ENCODE measurements at places on chromosomes 3 and 15.

GRCh38 chr3:146546366-146546965 lies 2.1 kb upstream of the PLSCR1 start:
- no peak for DNase-seq

- DNase-seq, result no peak
These were observed 137.4 kb downstream of the MBNL1 start for GRCh38 chr3:152405915-152406802.

- DNase-seq, result no peak
These were observed 581 bp downstream of the IP6K1 start for GRCh38 chr3:49785565-49786356.

DNA sequence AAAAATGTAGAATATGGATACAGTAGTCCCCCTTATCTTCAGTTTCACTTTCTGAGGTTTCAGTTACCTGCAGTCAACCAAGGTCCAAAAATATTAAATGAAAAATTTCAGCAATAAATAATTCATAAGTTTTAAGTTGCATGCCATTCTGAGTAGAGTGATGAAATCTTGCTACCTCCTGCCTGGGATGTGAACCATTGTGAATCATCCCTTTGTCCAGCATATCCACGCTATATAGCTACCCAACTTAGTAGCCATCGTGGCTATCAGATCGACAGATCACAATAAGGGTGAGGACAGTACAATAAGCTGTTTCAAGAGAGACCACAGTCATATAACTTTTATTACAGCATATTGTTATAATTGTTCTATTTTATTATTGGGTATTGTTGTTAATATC lies 1.2 kb upstream of the LARS2 start:
- DNase-seq, result no peak

GRCh38 chr15:99303907-99304306 lies 52.6 kb downstream of the LRRC28 start:
- no peak for DNase-seq

DNA sequence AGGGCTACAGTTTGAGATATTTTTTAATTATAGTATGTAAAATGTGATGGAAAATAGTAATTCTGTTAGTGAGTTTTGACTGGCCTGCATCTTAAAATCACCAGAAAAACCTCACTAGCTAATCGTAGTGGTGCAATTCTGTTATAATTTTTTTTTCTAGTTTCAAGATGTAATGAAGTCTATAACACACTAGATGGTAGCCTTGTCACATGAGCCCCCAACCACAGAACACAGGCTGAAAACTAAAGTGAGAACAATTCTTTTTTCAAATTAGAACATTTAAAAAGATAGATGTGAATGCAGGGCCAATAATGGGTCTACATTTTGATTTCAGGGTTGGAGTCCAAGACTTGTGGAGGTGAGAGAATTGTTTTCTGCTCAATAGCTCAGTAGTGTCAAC lies 83.3 kb upstream of the KCNH8 start:
- DNase-seq, result no peak

GRCh38 chr3:149339931-149340309 lies 6.5 kb upstream of the TM4SF18 start:
- DNase-seq, result no peak

GRCh38 chr3:158725348-158726011 lies 6.8 kb downstream of the RARRES1 start:
- no peak for DNase-seq

DNA sequence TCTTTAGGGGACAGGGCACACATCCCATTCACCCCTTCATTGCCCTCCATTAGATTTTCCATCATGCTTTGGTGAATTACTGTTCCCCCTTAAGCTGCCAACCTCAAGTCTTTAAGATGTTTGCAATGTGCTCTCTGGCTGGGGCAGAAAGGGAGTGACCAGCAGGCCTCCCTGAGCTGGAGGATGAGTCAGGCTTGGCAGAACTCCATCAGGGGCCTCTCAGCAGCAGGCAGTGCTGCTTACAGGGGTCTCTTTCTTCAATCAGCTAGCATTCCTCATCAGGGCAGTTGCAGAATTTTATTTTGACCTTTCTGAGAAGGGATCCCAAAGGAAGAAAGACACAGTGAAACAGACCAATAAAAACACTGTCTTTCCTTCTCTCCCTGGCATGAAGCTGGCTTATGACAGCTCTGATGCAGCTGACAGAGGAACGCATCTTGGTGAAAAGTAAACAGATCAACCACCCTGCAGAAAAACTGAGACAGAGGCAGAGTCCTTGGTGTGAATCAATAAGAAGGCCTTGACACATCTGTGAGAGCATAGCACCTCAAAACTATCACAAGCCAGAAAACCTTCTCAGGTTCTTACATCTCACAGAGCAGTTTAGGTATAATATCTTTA lies 88.7 kb upstream of the MRPL3 start:
- DNase-seq, result no peak

- DNase-seq, result no peak
These were observed 32.4 kb downstream of the EDC3 start for GRCh38 chr15:74663303-74664027.

DNA sequence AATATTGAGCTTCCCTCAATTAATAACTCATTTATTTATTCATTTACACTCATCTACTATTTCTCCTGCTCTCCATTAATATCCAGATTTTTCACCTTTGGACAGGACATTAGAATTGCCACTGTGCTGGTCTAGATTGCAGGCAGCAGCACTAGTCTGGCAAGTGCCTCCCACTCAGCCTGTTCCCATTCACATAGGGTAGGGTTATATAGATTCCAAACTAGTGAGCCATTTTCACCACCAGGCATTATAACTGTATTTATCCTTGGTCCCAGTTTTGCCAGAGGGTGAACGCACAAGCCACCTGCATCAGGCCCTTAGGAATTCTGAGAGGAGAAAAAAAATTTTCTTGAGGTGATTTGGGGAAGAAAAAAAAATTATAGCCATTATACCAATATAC lies 44.5 kb downstream of the ANAPC13 start:
- no peak for DNase-seq

- DNase-seq, result no peak
These were observed 54.7 kb upstream of the TRAK1 start for GRCh38 chr3:42036483-42036823.

DNA sequence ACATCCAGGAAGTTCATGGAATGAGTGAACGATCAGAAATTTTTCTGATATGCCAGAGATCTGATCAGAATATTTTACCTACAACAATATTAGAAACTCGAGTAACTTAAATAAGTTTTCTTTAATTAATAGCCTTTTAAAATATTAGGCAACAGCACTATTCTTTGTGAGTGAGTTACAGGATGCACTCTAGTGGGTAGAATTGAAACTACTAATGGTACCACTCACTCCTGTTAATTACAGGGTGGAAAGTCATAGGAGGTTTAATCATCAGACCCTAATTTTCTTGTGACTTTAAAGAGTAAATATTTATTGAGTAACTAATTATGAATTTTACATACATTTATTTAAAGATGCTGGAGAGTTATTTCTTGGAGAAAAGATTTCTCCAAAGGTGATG lies 217.3 kb downstream of the CACNA2D3 start:
- no peak for DNase-seq

- no peak for DNase-seq
These were observed 55.5 kb downstream of the BSN start for GRCh38 chr3:49609815-49610214.

GRCh38 chr15:72180761-72181324 lies 16.7 kb downstream of the GRAMD2A start:
- no peak for DNase-seq

DNA sequence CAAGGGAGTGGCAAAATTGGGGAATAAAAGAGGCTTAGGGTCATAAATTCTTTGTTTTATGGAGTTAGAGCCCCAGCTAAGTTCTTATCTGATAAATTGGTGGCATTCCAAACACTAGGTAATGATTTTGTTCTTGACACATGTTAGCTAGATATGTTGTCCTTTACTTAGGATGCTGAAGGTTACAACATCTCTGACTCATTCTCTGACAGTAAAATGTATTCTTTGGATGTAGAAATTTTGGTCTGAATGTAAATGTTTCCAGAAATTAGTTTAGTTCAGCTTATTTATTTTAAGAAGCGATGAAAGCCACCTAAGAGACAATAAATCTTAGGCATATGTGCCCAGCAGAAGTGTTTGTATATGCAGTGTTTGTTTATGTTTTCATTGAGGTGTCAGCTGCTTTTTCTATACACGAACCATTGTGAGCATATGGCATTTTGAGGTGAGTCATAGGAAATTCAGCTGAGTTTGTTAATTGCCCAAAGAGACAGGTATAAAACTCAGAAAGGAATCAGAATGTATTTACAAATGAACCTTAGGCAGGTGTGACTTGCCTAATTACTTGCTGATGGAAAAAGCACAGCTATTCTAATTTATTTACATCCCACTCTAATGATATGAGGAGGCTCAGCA lies 247.7 kb downstream of the AGBL1 start:
- no peak for DNase-seq

DNA sequence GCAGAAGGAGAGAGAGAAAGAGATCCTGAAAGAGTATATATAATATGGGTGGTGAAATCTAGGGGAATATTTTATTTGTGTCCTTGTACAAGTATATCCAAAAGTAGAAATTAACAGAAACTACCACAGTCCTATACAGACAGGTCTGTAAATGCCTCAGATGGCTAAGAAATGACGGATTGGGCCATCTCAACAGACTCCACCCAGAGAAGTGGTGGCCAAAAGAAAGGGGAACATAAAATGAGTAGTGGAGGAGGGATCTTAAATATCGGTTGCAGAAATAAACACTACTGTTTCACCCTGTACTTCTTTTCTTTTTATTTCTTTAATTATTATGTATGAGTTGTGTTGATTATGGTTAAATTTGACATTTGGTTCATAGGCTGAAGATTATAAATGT lies 47.7 kb downstream of the CCR3 start:
- no peak for DNase-seq

DNA sequence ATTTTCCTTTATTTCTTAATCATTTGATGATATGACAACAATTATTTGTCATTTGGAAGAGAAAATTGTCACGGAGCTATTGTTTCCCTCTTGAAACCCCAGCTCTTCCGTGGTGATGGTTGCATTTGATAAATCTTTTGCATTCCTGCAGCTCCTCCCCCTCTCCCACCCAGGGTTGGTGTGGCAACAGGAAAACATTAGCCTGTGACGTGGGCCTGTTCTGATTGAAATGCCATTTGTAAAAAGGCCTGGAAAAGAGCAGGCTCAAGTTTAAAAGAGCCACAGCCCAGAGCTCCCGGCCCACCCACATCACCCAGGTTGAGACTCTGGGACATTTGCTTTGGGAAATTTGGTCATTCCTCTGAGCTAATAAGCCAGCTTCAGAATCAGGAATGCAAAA lies 282.5 kb downstream of the RPLP1 start:
- DNase-seq, result no peak

- DNase-seq, result no peak
These were observed 118.6 kb upstream of the NR2E3 start for GRCh38 chr15:71691458-71692417.

DNA sequence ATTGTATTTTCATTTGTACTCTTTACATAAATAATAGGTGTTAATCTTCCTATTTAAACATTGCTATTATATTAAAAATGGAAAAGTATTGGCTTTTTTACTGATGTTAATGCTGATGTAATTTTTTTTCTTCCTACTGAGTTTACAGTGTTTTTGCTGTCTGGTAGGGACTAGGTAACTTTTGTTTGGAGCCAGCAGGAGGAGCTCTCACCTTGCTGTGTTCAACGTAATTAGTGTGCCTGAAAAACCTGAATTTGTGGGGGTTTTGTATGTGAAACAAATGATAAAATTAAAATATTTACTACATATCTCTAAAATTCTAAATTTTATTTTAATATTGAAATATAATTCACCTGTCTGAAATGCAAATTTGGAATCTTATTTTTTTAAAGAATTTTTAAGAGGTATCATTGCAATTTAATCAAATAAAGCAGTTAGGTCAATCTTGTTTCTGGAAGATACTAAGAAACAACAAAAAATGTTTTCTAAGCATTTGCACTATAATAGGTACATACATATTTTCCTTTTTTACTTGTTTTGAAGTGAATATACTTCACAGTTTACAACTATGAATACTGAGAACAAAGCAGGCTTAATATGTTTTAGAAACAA lies 48.8 kb downstream of the EPHA6 start:
- no peak for DNase-seq

DNA sequence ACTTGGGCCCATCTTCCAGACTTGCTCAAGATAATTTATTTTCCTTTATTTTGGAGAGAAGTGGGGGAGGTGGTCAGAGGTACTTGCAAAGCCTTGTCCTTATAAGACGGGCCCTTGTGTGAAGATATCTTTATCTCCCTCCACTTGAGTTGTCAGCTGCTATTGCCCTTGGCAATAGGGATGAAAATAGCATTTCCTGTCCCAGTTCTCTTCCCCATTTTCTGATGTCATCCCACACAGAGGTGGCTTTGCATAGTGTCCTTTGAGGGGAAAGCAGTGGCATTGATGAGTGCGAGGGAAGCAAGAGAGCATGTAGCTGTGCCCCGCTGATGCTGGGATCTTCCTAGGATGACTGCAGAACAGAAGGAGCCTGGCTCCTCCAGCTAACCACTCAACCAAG lies 41.9 kb upstream of the TUBGCP5 start:
- no peak for DNase-seq

DNA sequence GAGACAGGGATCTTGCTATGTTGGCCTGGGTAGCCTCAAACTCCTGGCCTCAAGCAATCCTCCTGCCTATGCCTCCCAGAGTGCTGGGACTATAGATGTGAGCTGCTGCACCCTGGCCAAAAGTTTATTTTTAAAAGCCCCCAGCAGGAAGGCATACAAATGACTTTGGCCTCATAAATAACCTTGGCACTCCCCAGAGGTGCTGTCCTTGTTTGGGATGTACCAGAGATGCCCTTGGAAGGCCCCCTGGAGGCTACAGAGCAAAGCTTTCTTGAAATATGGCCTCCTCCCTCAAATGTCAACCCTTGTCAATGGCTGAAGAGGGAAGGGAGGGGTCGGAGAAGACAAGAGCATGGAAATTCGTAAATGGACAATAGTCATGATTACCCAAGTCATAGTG lies 14.0 kb upstream of the RTP3 start:
- no peak for DNase-seq

GRCh38 chr3:105527949-105528348 lies 161.2 kb downstream of the ALCAM start:
- no peak for DNase-seq

GRCh38 chr3:41462103-41462691 lies 262.9 kb downstream of the CTNNB1 start:
- DNase-seq, result no peak

- no peak for DNase-seq
These were observed 275.8 kb downstream of the SATB1 start for GRCh38 chr3:18149386-18149785.

DNA sequence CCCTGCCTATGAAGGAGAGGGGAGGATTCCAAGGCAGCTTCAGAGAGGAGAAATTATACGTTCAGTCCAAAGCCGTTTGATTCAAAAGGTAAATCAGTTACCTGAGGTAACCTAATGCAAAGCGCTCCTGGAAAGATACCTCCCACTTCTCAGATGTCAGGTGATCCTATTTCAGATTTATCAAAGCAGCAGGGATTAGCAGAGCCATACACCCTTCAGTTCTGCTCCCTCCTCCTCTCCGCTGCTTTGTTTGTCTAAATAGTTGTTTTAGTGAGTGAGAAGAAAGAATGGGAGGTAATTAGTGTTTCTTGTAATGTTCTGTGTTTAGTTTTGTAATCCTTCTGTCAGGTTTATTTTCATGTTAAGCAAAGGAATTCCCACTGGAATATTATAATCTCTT lies 81.1 kb downstream of the SOX14 start:
- no peak for DNase-seq
